ENCODE measurements at places on chromosomes 6 and 20.

- no peak for DNase-seq
Measured at GRCh38 chr20:61045876-61046585, 206.0 kb upstream of the CDH4 start.

- no peak for DNase-seq
Measured at GRCh38 chr6:16286151-16286522, 47.8 kb downstream of the GMPR start.

- DNase-seq: no peak
Measured at GRCh38 chr6:6815732-6816131, 227.2 kb downstream of the LY86 start.

- no peak for DNase-seq
Measured at GRCh38 chr6:25337431-25337830, 58.3 kb downstream of the CARMIL1 start.

DNA sequence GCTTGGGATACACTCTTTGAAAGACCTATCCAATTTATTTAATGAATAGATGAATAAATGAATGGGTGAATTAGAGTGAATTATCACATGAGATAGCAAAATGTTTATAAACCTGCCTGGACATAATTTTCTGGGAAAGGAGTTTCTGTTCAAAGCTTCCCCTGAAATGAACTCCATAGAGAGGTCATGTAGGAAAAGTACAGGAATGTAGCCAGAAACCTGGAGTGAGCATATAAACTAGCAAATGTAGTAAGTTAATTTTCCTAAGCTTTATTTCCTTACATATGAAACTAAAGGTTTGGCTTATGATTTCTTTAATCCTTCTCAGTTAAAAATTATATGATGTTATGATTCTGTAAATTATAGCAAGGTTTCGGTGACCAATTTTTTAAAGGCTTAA is 380.3 kb upstream of the RSPO3 start:
- DNase-seq: no peak

- DNase-seq: no peak
Measured at GRCh38 chr6:53918854-53919510, 124.2 kb downstream of the LRRC1 start.

DNA sequence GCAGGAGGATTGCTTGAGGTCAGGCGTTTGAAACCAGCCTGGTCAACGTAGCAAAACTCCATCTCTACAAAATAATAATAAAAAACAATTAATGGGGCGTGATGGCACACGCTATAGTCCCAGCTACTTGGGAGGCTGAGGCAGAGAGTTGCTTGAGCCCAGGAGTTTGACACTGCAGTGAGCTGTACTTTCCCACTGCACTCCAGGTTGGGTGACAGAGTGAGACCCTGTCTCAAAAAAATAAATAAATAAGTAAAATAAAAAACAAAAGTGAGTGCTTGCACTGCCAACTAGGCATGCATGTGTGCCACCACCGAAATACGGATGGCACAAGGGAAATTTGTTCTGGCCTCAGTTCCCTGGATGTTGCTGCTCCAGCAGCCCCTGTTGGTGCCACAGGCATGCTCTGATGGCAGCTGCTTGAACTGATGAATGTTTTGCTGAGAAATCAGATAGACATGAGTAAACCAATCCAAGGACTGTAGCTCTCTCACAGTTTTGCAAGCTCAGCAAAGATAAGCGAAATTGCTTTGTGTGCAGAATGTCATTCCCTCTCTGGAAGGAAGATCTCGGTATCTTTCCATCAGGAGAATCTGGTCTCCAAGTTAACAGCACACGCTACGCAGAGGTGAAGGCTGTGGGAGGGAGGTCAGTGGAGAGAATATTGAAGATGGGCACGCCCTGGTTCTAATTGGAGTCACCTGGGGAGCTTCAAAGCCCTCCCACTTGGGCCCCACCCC is 188.0 kb upstream of the SLC24A3 start:
- no peak for DNase-seq

DNA sequence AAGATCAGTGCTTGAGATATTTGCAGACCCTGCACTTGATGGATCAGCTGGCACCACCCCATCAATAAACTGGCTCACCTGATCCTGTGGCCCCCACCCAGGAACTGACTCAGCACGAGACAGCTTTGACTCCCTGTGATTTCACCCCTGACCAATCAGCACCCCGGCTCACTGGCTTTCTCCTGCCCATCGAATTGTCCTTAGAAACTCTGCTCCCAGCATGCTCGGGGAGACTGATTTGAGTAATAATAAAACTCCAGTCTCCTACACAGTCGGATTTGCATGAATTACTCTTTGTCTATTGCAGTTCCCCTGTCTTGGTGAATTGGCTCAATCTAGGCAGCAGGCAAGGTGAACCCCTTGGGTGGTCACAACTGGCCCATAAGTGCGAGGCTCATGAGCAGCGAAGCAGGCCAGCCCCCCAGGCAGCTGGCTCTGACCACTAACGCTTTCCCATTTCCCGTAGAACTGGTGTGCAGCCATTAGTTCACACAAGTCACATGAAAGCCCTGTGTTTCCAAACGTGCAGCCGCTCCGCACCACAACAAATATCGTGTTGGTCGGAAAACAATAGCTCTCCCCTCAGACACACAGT is 79.6 kb downstream of the RSPH3 start:
- no peak for DNase-seq

DNA sequence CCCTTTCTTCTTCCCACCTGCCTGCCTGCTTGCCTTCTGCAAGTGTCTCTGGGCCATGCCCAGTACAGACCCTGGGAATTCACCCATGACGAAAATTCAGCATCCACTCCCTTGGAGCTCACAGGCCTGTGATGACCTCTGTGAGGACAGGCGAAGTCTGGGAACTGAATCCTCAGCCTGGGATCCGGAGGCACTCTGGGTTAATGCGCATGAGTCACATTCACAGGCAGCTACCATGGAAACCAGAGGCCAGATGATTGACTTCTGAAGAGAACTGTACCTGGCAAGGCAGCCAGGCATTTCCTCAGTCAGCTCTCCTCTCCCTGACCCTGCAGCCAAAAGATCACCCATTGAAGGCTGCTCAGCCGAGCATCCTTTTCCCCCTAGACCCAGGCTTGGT is 41.0 kb downstream of the SLC9A8 start:
- peak; percentile 47 for DNase-seq

DNA sequence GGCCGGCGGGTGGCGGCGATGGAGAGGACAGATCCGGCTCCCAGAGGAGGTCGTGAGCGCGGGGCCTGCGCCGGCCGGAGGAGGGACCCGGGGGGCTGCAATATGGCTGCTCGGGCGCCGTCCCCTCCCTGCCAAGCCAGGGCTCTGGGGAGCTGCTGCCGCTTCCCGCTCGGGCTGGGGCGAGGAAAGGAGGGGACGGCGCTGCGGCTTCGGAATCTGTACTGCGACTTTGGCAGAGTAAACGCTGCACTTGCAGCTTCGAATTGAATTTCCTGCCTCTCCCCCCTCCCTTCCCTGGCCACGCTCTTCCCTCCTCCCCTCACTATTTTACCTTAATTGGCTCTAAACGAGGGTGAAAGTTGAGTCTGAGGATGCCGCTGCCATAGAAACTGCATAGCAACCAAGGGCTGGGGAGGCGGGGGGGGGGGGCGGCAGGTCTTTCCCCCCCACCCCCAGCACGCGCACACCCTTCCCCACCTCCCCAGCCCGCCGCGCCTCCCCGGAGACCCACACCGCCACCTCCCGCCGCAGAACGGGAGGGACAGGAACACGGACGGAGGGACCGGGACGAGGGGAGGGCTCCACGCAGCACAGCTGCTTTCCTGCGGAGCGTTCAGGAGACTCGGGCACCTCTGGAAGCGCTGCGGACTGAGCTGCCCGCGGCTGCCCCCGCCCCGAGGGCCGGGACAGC is 93.9 kb downstream of the RNASET2 start:
- DNase-seq: no peak
